Forelimb muscle (tissue), 1 donor: ENCODE measurements at places on chromosomes 12 and 14. TPM values are rescaled to one million over a fixed set of nuclear protein-coding genes. Genes with fewer than 3 reads are reported as not detected.
A peak's percentile ranks its signal among the peaks of the same experiment; 100 is the strongest.

- no peak for DNase-seq
These were observed 86.3 kb downstream of the PLCZ1 start for GRCh38 chr12:18651525-18651924.

LAG3 gene
- polyA plus RNA-seq = 0.70 TPM

LYZ gene
- polyA plus RNA-seq = 27.3 TPM

- no peak for DNase-seq
These were observed 553.4 kb upstream of the USP15 start for GRCh38 chr12:61706783-61707182.

GRCh38 chr12:14322403-14322802 is 43.1 kb upstream of the ATF7IP start:
- no peak for DNase-seq

FGF6 gene
- 58.5 TPM for polyA plus RNA-seq

BMAL2 gene
- polyA plus RNA-seq = 1.4 TPM

GRCh38 chr14:47149326-47149725 is 497.7 kb upstream of the RPL10L start:
- DNase-seq = no peak

OVCH1 gene
- 0.54 TPM for polyA plus RNA-seq

GRCh38 chr14:33369972-33370371 is 431.3 kb downstream of the NPAS3 start:
- no peak for DNase-seq

- peak; percentile 47 for DNase-seq
These were observed 7.8 kb downstream of the ZDHHC22 start for GRCh38 chr14:77133720-77134338.

TBX5 gene
- 3.6 TPM for polyA plus RNA-seq

EPYC gene
- not detected for polyA plus RNA-seq

DNA sequence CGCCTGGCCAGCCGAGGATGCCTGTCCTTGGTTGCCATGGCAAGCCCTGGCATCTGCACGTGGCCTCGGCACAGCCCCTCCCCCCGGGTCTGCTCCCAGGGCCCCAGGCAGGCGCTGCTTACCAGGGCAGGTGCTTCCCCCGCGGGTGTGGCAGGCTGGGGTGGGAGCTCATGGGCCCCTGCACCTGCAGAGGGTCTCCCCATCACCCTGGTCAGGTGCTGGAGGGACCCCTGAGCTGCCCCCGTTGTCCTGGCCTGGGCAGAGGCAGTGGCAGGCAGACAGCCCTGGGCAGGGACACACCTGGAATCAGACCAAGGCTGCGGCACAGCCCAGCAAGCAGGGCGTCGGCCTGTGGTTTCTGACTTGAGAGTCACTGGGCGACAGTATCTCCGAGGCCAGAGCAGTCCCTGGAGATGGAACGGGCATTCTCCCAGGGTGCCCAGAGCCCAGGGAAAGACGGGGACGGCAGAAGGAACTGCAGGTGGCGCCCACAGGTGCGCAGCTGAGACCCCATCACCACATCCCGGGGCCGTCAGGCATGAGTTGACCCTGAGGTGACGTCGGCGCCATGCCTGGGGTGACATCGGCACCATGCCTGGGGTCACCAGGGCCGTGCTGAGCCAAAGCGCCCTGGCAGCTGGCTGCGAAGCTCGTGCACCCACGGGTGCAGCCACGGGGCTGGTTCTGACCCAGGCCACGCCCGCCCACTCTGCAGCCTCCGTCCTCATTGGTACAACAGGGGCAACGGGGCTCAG is 56.1 kb upstream of the FBRSL1 start:
- DNase-seq = no peak

MAP1LC3B2 gene
- 4.9 TPM for polyA plus RNA-seq

- no peak for DNase-seq
These were observed 34.6 kb downstream of the ABHD12B start for GRCh38 chr14:50906326-50907065.

- DNase-seq = no peak
These were observed 13.9 kb downstream of the DUSP16 start for GRCh38 chr12:12548713-12549112.

DNA sequence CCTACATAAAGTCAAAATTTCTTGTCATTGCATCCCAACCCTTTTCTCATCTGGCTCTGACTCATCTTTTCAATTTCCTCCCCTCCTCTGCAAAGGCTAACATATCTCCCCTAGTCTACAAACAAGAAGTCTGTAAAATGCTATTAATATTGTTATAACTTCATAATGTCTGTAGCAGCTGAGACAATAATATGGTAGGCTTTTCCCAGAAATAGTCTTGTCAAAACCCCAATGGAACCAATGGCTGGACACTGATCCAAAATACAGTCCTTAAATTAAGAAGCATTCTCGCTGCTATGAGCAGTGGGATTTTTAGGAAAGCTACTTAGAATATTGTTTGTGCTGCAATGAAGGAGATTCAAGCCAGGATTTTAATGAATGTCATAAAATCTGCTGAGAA is 131.4 kb downstream of the KLHL28 start:
- peak; percentile 44 for DNase-seq

DNA sequence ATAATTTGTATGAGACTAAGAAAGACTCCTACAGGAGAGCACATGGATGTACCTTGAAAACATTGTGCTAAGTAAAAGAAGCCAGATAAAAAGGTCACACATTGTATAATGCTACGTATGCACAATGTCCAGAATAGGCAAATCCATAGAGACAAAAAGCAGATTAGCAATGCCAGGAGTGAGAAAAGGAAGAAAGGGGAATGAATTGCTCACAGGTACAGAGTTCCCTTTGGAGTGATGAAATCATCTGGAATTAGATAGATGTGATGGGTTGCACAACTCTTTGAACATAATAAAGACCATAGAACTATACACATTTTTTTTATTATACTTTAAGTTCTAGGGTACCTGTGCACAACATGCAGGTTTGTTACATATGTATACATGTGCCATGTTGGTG is 1218.9 kb upstream of the TMEM132C start:
- no peak for DNase-seq

GRCh38 chr14:104081261-104081835 is 4.2 kb upstream of the ASPG start:
- no peak for DNase-seq

DNA sequence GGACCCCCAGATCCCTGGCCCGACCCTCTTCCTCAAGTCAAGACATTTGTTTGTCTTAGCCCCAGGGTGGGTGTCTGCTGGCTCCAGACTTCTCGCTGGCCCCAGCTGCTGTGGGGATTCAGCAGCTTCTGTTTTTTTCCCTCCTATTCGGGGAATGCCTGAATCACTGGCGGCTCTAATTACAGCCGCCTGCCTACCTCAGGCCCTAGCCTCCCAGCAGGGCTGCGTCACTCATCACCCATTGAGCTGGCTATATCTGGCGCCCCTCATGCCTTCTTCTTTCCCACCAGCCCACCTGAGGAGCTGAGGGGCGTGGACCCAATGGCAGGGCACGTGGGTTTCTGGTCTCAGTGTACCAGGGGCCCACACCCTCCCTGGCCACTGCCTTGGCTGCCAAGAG is 10.1 kb downstream of the KRT80 start:
- no peak for DNase-seq

GDF11 gene
- polyA plus RNA-seq = 17.2 TPM

DNA sequence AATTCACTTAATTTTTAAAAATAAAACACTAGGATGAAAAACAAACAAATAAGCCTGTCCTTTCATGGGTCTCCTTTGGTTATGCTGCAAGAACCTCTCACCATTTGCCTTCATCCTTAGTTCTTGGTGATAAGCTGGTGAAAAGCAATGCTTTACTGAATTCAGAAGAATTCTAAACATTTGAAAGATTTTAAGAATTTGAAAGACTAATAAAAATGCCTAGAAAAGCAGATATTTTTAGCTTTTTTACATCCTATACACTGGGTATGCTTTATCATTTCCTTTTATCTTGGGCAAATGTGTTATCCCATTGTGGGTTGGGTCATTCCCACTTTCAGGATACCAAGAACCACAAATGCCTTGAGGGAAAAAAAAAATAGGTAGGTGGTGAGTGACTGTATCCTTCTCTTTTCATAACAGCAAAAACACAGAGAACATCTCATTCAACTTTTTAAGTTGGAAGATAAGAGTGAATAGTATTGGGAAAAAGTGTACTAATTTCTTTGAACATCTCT is 197.1 kb upstream of the ABCD2 start:
- DNase-seq = no peak

NGB gene
- not detected for polyA plus RNA-seq

DNA sequence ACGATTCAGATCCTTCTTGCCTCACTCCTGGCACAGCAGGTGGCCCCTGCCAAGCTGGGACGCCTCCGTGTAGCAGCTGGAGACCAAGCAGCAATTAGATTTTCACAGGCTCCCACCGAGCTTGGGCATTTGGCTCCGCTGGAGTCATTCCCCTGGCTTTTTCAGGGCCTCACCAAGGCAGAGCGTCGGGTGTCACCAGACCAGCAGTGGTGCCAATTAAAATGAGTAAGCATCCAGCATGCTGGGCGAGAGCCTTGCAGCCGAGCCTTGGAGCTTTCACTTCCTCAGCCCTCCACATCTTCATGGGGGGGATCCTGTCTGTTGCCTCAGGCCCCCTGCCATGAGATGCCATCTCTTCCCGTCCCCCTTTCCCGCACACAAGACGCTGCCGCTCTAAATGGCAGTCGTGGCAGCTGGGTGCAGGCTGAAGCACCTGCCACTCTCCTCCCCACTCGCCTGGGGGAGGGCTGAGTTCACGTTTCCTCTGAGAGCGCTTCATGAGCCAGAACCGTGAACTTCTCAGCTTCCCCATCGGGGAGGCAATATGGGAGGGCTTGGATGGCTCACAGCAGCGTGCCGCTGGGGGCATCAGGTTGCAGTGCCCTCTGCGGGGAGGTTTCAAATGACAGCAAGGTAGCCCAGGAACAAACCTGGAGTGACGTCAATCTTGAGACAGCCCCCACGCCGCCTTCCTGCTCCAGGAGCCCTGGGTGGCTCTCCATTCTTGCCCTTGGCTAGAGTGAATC is 11.7 kb downstream of the TPCN1 start:
- DNase-seq = no peak

GLT8D2 gene
- polyA plus RNA-seq = 51.9 TPM

ENDOU gene
- polyA plus RNA-seq = 0.71 TPM

- DNase-seq = no peak
These were observed 103.3 kb downstream of the BCAT1 start for GRCh38 chr12:24845615-24846014.

GPRC5A gene
- 1.9 TPM for polyA plus RNA-seq

DNA sequence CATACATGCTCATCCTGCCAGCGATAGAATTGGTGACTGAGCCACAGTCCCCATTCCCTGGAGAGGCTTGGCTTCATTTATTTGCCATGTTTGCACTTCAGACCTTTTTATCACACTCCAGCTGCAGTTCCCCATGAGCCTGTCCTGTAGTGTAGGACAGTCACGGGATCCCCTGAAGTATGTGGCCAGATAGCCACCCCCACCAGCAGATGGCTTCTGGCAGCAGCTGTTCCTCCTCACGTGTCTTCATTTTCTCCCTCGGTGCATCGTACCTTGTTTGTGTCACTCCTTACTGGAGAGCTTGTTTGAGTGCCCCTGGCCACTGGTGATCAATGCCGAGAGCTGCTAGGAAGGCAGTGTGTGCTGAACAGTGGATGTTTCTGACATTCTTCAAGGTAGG is 40.2 kb downstream of the UBE3B start:
- no peak for DNase-seq

KIF26A gene
- 7.2 TPM for polyA plus RNA-seq

EAPP gene
- 32.0 TPM for polyA plus RNA-seq

GRCh38 chr14:85217412-85217811 is 312.5 kb upstream of the FLRT2 start:
- no peak for DNase-seq

DNA sequence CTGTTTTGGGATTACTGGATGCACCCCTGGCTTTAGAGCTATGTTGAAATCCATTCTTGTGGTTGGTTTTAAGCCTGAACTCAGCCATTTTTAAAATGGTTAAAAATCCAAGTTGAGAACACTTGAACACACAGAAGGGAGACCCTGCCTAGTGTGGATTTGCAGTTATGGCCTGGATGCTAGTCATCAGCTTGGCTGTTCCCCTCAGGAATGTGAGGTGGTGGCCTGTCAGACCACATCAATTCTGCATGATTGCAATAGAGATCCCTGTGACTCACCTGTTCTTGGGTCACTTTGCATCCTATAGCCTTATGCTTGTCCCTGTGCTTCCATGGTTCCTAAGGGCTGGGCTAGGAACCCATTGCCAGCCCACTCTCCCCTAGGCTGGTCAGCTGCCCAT is 454.1 kb downstream of the ATP23 start:
- DNase-seq = no peak

DNA sequence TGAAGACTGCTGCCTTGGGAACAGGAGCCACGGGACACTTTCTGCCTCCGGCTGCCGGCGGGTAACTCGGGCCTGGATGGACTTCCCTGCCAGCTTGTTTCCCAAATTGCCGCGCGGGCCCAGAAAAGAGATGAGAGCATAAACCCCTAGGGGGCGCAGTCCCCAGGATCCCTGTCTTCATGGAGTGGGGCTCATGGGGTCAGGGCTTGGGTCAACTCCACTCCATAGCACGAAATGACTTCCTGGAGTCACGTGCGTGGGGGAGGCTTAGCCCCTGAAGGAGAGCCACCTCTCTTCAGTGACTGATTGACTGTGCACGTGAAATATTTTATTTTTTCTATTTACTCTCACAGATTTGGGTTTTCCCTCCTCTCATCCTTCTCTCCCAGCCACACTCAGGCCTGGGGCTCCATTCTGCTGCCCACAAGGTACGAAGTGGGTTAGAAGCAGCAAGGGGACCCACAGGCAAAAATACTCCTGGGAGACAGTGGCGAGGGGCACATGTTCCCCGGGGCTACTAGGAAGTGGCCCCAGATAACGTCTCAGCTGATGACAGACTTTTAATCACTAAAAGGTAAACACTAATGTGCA is 10.0 kb downstream of the PGF start:
- DNase-seq = no peak

DNA sequence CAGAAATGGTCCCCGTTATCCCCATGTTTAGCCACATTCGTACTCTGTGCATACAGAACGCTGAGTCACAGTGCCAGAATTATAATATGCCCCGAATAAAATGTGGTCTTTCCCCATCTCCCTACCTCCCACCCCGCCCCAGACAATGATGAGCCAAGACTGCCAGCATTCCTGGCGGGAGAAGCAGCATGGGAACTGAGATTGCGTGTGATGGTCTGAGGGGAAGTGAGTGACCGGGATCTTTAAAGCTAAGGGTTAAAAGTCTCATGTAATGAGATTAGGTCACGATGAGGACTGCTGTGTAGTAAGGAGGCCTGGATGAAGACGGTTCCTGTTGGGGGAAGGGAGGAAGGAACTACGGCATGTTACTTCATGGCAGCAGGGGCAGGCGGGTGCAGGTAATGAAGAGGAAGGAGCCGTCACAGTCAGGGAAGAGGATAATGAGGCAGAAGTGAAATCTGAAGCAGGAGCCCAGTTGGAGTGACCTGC is 243.3 kb upstream of the FKBP4 start:
- no peak for DNase-seq

MMP19 gene
- 2.7 TPM for polyA plus RNA-seq

- no peak for DNase-seq
These were observed 19.7 kb upstream of the CLMN start for GRCh38 chr14:95339301-95339865.

HPD gene
- polyA plus RNA-seq = 0.08 TPM

GRCh38 chr14:96649327-96649601 is 147.1 kb downstream of the PAPOLA start:
- no peak for DNase-seq
